ENCODE measurements at places on chromosomes 6 and 20.

- DNase-seq: no peak
- no peaks in the 10 kb centered on the region for H3K4me1 ChIP-seq
These were observed 79.7 kb downstream of the FGD2 start for GRCh38 chr6:37085198-37085597.

DNA sequence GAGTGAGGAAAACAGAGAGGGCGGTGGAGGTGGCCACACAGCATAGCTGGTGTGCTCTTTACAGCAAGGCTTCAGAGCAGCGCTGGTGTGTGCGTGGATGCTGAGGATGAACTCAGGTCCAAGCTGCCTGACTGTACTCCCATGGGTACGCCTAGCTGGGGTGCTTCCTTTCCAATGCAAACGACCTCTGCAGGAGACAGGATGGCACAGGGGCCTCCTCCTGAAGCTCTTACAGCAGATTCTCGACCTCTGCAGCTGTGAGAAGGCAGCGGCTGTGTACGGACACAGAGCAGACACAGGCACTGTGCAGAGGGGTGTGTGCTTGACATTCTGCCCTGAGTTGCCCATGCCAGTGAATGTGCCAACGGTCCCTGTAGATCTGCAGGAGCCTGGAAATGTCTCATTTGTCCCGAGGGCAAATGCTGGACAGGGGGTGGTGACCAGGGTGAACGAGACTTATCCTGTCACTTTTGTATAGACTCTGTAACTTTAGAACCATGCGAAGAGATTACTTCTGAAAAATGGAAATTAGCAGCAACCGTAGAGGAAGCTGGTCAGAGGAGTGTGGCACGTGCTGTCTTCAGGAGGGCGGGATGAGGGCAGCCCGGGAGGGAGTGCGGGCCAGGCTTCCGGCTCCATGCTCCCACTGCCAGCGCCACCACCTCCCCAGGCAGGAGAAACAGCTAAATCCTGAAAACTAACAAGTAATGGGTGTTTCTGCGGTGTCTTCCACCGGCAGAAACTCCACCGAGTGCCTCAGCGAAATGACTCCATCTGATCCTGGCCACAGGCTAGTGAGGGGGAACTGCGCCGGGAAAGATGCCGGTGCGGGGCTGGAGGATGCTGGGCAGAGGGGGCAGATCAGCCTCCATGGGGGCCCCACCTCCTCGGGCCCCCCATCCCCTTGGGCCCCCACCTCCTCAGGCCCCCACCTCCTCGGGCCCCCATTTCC is 120.9 kb upstream of the RPS6KA2 start:
- peaks cover 11% of the 10 kb centered on the region for H3K4me1 ChIP-seq
- H3K27ac ChIP-seq: no peak overlapping the region
- H3K27me3 ChIP-seq: peaks cover 2% of the 10 kb centered on the region
- no peaks in the 10 kb centered on the region for H3K36me3 ChIP-seq
- no peak for DNase-seq

DNA sequence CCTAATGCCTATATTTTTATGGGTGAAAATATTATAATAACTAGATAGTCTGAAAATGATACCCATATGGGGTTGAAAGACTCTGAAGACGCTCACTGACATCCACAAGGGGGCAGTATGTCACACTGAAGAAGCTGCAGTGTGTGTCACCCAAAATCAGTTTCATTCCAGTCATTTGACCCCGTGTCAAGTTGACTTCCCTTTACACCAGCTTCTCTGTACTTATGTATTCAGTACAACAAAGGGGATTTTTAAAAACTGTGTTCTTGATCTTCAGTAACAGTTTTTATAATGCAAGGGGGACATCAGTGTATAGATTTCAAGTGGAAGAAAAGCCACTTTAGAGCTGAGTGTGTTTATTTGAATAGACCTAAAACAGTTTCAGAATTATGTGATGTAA is 19.3 kb downstream of the FAXC start:
- no peak overlapping the region for H3K4me3 ChIP-seq
- H3K36me3 ChIP-seq: no peaks in the 10 kb centered on the region
- no peak overlapping the region for H3K27ac ChIP-seq
- H3K27me3 ChIP-seq: peaks cover 2% of the 10 kb centered on the region
- peaks cover 2% of the 10 kb centered on the region for H3K4me1 ChIP-seq

DNA sequence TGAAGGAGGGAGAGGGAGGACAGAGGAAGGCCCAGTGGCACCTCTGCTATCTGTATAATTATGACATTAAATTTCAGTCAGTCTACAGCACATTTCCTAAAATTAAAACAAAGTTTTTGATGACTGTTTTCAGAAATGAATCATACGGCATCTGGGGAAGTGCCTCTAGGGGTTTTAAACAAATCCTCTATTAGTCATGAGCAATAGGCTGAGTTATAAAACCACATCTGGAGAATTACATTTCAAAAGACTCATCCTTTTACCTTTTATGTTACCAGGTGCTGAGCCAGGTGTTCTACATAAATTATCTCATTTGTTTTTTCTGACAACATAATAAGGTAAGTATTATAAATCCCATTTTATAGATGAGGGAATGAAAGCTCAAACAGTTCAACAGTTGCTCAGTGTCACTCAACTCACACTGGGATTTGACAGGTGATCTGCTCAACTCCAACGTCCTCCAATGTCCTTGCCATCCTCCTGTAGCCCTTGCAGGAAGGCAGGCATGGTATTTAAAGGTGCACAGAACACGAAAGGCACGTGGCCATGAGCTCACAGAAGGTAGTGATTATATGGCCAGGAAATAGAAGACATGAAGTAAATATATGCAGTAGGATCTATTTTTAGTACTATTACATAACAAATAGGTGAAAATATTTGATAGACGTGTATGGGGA is 184.2 kb upstream of the MAN1A1 start:
- DNase-seq: no peak
- no peak overlapping the region for H3K4me3 ChIP-seq
- no peaks in the 10 kb centered on the region for H3K36me3 ChIP-seq
- H3K27ac ChIP-seq: no peak overlapping the region
- H3K4me1 ChIP-seq: peaks cover 11% of the 10 kb centered on the region

GRCh38 chr6:144434308-144434990 is 149.3 kb downstream of the UTRN start:
- no peak overlapping the region for H3K4me3 ChIP-seq
- DNase-seq: no peak
- peaks cover 4% of the 10 kb centered on the region for H3K4me1 ChIP-seq

GRCh38 chr6:151772446-151772845 is 35.0 kb upstream of the ESR1 start:
- no peaks in the 10 kb centered on the region for H3K36me3 ChIP-seq
- H3K4me1 ChIP-seq: no peaks in the 10 kb centered on the region
- H3K27me3 ChIP-seq: peaks cover 8% of the 10 kb centered on the region
- H3K4me3 ChIP-seq: no peak overlapping the region

DNA sequence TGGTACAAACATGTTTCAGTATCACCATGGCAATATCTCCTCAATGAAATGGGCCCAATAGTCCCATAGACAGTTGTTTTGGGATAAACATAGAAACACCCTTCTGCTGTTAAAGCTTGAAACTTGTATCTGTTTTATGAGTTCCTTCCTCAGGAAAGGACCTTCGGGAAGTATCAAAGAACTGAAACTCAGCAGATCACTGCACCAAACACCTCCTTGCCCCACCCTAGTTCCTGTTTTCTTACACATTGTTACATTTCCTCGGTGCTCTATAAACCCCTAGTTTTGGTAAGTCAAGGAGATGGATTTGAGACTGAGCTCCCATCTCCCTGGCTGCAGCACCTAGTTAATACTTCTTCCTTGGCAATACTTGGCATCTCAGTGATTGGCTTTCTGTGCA is 73.8 kb upstream of the ECI2 start:
- peaks cover 12% of the 10 kb centered on the region for H3K27me3 ChIP-seq
- no peak overlapping the region for H3K27ac ChIP-seq
- H3K4me1 ChIP-seq: peaks cover 12% of the 10 kb centered on the region
- no peak for DNase-seq
- H3K36me3 ChIP-seq: peaks cover 2% of the 10 kb centered on the region

GRCh38 chr20:11270566-11270965 is 596.8 kb upstream of the JAG1 start:
- peaks cover 3% of the 10 kb centered on the region for H3K27me3 ChIP-seq
- H3K27ac ChIP-seq: no peak overlapping the region
- no peak for DNase-seq
- H3K4me3 ChIP-seq: no peak overlapping the region
- peaks cover 2% of the 10 kb centered on the region for H3K4me1 ChIP-seq

- H3K4me1 ChIP-seq: no peaks in the 10 kb centered on the region
- no peak overlapping the region for H3K27ac ChIP-seq
- no peaks in the 10 kb centered on the region for H3K36me3 ChIP-seq
- no peak for DNase-seq
- no peaks in the 10 kb centered on the region for H3K27me3 ChIP-seq
- H3K4me3 ChIP-seq: no peak overlapping the region
These were observed 75.9 kb upstream of the EYA4 start for GRCh38 chr6:133165235-133165634.

DNA sequence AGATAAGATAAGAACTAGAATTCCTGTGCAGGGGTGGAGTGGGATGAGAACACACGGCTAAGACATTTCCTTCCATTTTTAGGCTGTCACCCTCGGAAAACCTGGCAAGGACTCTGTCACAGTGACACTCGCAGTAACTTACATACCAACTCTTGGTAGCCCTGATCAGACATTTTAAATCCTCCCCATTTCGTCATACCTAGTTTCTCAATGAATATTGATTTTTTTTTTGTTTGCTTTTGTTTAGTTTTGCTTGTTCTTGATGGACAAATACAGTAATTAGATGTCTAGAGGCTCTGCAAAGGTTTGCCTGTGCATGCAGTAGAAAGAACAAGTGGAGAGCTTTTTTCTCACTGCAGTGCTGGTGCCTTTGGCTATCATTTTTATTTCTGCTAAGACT is 213.0 kb upstream of the FAM83B start:
- DNase-seq: no peak
- H3K27ac ChIP-seq: no peak overlapping the region
- H3K36me3 ChIP-seq: no peaks in the 10 kb centered on the region
- H3K27me3 ChIP-seq: no peaks in the 10 kb centered on the region
- H3K4me3 ChIP-seq: no peak overlapping the region
- H3K4me1 ChIP-seq: no peaks in the 10 kb centered on the region

DNA sequence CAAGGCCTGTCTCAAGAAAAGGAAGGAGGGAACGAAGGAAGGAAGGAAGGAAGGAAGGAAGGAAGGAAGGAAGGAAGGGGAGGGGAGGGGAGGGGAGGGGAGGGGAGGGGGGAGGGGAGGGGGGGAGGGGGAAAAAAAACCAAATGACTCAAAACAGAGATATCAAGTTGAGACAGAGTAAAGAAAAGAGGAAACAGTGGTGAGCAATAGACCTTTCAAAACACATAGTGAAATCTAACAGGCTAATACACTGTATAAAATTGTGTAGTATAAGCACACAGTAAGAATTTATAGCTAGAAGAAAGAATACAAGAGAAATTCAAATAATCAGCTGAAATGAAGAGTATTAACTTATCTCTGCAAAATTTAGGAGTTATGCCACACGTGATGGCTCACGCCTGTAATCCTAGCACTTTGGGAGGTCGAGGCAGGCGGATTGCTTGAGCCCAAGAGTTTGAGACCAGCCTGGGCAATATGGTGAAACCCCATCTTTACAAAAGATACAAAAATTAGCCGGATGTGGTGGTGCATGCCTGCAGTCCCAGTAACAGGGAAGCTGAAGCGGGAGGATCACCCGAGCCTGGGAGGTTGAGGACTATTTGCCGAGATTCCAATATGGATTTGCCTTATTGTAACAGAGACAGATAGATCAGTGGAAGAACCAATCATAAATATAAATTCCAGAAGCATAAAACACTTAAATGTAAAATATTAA is 123.2 kb downstream of the PRND start:
- DNase-seq: no peak
- H3K4me3 ChIP-seq: no peak overlapping the region
- H3K27ac ChIP-seq: peak overlapping the region; percentile 69
- no peaks in the 10 kb centered on the region for H3K27me3 ChIP-seq
- H3K36me3 ChIP-seq: no peaks in the 10 kb centered on the region

- H3K4me1 ChIP-seq: peaks cover 26% of the 10 kb centered on the region
- no peaks in the 10 kb centered on the region for H3K27me3 ChIP-seq
- no peak for DNase-seq
These were observed 2.6 kb downstream of the TOMM6 start for GRCh38 chr6:41790045-41790444.

- H3K4me1 ChIP-seq: peaks cover 3% of the 10 kb centered on the region
- DNase-seq: no peak
- no peak overlapping the region for H3K4me3 ChIP-seq
- H3K27me3 ChIP-seq: no peaks in the 10 kb centered on the region
- H3K27ac ChIP-seq: no peak overlapping the region
- H3K36me3 ChIP-seq: peaks cover 11% of the 10 kb centered on the region
These were observed 7.4 kb downstream of the ADRM1 start for GRCh38 chr20:62309947-62310756.

- H3K36me3 ChIP-seq: no peaks in the 10 kb centered on the region
- H3K4me3 ChIP-seq: no peak overlapping the region
- H3K27me3 ChIP-seq: no peaks in the 10 kb centered on the region
- DNase-seq: no peak
These were observed 625.3 kb downstream of the MMUT start for GRCh38 chr6:48837744-48838143.

DNA sequence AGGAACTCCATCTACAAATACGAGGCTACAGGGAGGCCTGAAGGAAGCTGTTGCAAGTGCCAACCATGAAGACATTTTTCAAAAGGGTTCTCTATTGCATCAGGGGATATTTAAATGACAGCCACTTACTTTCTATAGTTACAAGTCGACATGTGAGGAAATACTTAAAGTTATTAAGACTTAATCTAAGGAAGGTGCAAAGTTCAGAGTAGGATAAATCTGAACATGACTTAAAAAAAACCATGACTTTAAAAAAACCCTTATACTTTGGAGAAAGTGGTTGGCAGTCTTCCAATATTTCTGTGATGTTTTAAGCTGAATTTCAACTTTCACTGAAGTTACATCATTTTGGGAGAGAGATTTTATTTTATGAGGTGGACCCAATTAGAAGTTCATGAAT is 56.3 kb upstream of the EMILIN3 start:
- no peak for DNase-seq
- H3K4me1 ChIP-seq: peaks cover 9% of the 10 kb centered on the region
- peaks cover 35% of the 10 kb centered on the region for H3K36me3 ChIP-seq
- H3K4me3 ChIP-seq: no peak overlapping the region
- H3K27ac ChIP-seq: no peak overlapping the region

- no peak for DNase-seq
- no peak overlapping the region for H3K27ac ChIP-seq
- no peaks in the 10 kb centered on the region for H3K27me3 ChIP-seq
These were observed 6.2 kb downstream of the TRIM38 start for GRCh38 chr6:25968769-25969168.

GRCh38 chr6:26197933-26198721 is 110.9 kb downstream of the HFE start:
- peaks cover 3% of the 10 kb centered on the region for H3K27me3 ChIP-seq
- DNase-seq: peak; percentile 59
- H3K4me1 ChIP-seq: peaks cover 58% of the 10 kb centered on the region
- peak overlapping the region; percentile 99 for H3K27ac ChIP-seq
- peak overlapping the region; percentile 97 for H3K4me3 ChIP-seq

- peak overlapping the region; percentile 78 for H3K4me3 ChIP-seq
- H3K4me1 ChIP-seq: peaks cover 71% of the 10 kb centered on the region
- no peak for DNase-seq
- peak overlapping the region; percentile 57 for H3K27ac ChIP-seq
These were observed 39.2 kb upstream of the ZNF831 start for GRCh38 chr20:59124296-59125029.
